ENCODE measurements at places on chromosomes 1 and 21.

- DNase-seq: no peak
Measured at GRCh38 chr1:233599542-233600073, 14.3 kb upstream of the KCNK1 start.

DNA sequence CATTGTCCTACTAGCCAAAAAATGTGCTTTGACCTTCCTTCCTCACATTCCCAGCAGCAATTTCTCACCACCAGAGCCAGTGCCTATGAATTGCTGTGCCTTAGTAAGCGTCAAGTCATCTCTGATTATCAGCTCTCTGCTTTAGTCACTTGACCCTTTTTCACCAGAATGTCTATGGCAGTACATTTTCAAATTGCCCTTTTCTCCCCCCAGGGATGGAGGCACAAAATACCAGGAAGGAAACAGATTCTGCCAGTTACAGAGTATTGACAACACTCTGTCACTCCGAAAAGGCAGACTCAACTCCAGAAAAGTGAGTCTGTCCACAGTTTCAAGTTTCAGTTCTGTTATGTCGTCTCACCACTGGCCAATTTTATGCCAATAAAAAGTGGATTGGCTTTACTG lies 167.4 kb downstream of the TNFSF18 start:
- no peak for DNase-seq

DNA sequence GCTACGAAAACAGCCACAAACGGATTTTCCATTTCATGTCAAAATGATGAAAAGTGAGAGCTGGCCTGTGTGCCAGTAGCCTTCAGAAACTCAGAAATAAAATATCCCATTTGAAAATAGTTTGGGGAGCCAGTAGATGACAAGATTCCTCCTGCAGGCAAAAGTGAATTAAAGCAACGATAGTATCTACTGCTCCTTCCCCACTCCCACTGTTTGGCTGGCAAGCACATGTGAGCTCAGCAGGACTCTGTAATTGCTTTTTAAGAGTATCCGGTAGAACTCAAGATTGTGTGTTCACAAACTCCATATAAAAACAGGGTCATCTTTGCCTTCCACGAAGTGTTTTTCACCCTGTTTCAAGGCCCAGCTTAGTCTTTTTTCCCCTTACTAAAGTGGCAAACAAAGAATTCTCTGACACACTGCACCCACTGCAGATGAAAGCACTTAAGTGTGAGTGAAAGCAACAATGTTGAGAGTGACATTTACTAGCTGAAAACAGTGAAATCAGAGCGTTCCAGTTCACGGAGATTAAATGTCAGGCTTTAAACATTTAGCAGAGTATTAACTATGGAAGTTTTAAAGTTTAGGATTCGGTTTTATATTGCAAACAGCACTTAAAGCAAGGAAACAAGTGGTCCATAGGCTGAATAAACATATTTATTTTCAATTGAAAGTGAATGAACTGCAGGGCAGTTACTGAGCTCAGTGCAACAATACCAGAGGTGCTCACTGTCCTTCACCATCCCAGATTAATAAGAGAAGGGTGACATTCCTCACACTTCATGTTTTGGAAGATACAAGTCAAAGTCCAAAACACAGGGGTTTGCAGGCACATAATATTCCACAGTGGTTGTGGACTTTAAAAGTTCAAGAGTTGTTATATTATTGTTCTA lies 70.0 kb downstream of the ALG14 start:
- peak; percentile 38 for DNase-seq

DNA sequence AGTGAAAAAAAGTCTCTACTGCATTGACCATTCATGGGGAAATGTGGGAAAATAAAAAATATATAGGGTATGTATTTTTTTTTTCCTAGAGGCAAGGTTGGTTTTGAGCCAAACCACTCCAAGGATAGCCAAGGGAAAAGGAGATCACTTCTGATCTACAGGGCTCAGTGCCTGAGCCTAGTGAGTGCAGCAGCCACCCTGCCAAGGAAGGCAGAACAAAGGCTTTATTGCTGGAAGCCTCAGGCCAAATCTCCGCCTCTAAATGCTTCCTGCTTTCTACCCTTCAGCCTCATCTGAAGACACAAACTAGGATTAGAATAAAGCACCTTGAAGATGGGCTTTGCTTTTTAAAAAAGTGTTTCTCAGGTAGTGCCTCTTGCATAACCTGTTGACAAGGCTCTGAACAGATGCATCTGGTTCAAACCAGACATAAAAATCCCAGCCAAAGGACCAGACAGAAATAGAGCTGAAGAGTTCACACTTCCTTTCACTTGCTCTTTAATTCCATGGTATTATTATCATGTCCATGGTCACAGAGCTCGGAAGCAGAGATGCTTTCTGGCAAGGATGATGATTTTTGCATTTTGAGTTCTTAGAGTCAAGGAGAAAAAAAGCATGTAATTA lies 10.5 kb downstream of the C1orf115 start:
- DNase-seq: no peak

- no peak for DNase-seq
Measured at GRCh38 chr1:243712941-243713340, 137.1 kb downstream of the AKT3 start.

DNA sequence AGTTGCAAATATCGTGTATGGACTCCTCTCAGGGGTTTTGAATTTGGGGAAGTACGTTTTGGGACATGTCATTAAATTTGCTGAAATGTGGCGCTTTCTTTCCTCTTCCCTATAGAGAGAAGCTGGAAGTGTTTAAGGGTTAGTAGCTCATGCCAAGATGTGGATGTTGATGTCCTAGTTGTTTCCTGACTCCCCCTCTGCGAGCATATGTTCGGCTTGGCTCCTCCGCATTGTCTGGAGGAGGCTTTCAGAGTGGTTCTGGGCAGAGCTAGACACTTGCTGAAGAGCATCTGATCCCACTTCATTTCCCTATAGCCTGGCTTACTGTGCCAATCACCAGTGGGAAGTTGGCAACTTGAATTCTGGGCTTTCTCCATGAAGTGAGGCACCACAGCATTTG lies 347.4 kb upstream of the B3GALT2 start:
- no peak for DNase-seq

DNA sequence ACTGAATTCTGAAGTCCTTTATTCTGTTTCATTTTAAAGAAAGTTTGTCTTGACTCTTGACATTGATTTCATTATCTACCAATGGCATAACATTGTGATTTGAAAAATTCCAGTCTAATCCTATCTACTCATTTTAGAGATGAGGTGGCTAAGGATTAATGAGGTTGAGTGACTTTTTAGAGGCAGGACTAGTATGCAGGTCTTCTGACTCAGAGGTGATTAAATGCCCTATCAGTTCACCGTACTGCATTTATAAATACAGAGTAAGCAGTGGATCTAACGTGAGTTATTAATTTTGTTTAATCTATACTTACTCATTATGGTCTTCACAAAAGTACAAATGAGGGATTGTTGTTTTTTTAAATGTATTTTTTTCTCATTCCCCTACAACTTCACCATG lies 277.6 kb downstream of the PTBP2 start:
- DNase-seq: no peak

DNA sequence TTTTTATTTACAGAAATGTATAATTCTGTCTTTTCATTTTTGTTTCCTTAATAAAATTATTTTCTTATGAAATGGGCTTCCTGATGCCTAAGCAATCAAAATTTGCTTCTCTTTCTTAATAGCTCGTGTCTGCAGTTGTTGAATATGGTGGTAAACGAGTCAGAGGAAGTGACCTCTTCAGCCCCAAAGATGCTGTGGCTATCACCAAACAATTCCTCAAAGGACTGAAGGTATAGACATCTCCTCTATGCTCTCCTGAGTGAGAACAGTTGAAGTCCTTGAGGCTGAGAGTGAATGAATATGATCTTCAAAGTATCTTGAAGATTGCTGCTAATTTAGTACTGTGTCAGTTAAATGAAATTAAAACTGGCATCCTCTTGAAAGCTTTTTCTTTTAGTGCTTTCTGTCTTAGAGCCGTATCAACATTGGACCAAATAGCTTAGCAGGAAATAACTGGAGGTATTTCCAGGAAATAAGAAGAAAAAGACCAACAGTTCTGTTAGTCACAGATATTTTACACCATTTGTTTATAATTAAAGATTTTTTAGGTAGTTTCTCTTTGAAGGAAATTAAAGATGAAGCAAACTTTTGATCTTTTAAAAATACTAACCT lies 24.7 kb downstream of the VPS45 start:
- DNase-seq: no peak

GRCh38 chr1:11054181-11054580 lies 5.6 kb downstream of the SRM start:
- no peak for DNase-seq

DNA sequence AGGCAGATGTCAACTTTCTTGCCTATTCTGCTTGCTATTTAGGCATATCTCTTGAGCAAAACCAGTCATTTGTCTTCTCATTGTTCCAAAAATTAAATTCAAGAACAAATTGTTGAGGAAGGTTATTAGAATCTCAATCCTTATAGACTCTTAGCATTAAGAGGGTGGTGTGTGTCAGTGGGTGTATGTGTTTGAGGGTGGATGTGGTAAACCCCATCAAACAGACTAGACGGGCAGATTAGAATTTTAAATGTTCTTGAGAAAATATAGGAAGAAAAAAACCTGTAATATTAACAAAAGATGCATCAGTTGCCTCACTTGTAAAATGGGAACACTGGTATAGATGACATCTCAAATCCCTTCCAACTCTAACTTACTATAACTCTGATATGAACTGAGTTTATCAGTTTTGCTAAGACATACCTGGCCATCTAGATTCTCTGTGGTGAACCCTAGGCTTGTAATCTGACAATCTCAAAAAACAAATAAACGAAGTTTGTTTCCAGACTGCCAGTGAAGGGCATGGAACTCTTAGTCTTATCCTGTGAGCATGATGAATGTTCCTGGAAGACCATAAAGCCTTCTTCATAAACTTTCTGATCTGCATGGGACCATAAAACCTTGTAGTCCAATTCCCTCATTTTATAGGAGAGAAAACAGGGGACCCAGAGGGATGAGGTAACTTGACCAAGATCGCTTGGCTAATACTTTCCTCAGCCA lies 176.3 kb upstream of the SGIP1 start:
- DNase-seq: no peak

DNA sequence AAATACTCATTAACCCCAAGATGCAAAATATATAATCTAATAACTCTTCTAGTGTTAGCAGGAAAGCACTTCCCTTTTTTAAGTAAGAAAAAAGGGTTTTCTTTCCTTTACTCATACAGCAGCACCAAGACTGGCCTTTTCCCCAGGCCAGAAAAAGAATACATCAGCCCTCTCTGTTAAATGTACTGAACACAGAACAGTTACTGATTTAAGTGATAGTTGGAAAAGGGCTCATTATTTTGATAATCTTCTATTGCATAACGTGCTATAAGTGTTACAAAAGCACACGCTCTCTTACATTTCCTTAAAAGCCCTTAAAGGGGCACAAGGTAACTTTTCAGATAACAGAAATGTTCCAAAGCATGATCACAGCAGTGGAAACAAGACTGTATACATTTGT lies 142.9 kb downstream of the TIAM1 start:
- no peak for DNase-seq

GRCh38 chr1:10057796-10058195 lies 25.0 kb downstream of the UBE4B start:
- no peak for DNase-seq

GRCh38 chr1:30419831-30420230 lies 303.6 kb downstream of the MATN1 start:
- peak; percentile 34 for DNase-seq

DNA sequence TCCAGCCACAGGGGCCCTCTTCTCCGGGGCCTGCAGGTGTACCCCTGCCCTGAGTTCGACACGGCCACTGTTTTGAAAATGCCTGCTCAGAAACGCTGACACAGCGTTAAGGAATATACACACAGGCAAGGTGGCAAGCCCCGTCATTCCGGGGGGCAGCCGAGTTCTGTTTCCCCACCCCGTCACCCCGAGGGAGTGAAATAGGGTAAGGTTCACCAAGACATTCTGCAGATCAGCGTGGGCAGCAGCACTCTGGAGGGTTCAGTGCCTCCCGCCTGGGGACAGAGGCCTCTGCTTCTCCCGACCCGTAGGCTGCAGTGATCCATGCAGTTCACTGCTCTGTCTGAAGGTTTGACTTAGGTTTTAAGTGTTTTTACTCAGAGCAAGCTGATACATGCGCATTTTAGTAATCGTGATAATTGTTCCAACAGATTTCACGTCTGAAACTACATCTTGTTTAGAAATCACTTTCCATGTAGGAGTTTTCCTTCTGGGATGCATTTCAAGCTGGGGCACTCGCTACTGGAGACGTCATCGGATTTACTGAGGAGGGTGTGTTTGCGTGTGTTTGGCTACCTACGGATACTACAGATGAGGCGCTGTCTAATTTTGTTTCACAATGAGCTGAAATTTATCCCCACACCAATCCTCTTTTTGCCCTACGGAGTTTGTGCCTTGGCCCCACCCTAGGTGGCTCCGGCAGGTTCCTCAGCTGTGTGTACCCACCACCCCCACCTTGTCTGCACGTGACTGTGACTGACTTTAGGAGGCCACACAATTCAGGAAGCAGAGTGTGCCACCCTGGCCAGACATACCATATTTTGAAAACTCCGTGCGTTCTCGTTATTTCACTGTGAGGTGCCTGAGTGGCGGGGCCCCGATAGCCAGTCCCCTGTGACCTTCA lies 63.5 kb downstream of the AGPAT3 start:
- no peak for DNase-seq

- DNase-seq: no peak
Measured at GRCh38 chr1:64594446-64594845, 124.5 kb downstream of the CACHD1 start.

GRCh38 chr21:34830386-34831170 lies 161.8 kb downstream of the CLIC6 start:
- DNase-seq: no peak

GRCh38 chr1:23865543-23865930 lies 2.6 kb downstream of the FUCA1 start:
- DNase-seq: no peak

GRCh38 chr1:94522304-94522703 lies 19.3 kb downstream of the F3 start:
- no peak for DNase-seq

DNA sequence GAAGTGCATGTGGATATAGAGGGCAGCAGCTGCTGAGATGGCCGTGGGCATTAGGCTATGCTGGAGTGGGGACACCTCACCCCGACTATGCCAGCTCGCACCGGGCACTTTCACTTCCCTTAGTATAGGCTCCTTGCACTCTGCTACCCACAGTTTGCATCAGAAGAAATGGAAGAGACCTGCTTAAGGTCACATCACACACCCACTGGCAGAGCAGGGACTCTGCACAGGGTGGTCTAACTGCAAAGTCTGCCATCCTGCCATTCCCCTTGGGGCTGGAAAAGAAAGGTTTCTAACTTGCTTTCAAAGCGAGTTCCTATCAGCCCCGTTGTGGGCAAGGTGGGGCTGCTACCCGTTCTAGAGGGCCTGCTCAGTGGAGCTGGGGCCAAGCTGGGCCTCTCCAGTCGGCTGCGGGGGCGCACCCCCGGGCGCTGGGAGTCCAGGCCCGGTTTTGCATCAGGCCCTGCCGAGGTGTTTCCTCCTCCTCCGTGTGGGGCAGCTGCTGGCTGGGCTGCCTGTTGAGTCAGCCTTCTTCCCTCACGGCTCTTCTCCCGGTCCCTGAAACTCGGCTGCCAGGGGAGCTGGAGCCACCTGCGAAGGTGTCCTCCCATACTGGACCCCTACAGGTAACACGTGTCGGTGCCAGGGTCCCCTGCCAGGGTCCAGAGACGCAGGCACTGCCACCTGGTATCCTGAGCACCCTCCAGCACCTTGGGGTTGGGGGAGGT lies at the start of gene SYTL1:
SYTL1 (plus strand) TSS at position 498 of the 728 bp plus-strand sequence. CDS start 3,313 bp downstream, outside the sequence.
- DNase-seq: no peak

Data from mesothelial cell of epicardium (in vitro differentiated cells).